Activated effector memory CD4-positive, alpha-beta T cell treated with anti-CD3 and anti-CD28 coated beads, Interleukin-2, amount 50 U/mL, for 16 hours (primary cell): ENCODE measurements at places on chromosomes 5 and 9.

DNA sequence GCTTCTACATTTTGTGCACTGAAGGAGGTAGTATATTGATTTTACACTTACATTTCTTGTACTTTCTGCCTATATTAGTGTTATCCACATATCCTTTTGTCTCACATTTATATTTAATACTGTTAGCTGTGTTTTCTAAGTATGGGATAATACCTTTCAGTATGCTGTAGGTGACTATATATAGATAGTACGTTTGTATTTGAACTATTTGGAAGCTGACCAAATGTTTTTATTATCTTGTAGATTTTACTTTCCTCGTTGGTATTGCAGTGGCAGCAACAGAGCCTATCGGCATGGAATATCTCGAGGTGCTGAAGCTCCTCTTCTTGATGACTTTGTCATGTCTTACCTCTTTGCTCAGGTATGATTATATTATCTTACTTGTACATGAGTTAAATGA lies 59.1 kb downstream of the JAK2 start:
- no peak for DNase-seq

- peak; percentile 68 for DNase-seq
These were observed 55.1 kb upstream of the TEX48 start for GRCh38 chr9:114737118-114737517.

DNA sequence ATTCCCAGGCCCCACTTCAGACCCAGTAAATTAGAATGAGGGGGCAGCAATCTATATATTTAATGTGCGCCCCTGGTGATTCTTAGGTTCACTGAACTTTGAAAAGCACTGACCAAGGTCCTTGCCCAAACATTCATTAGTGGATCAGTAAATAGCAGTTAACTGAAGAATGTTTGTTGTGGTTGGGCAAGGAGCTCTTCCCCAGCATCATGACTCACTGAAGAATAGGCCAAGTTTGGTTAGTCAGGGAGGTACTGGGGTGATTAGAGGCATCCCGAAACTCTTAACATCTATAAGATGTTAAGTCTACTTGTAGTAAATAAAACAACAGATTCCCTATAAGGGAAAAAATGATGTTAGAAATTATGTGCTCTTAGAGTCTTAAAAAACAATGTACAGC lies 833 bp upstream of the MROH2B start:
- no peak for DNase-seq

GRCh38 chr5:172641359-172642050 lies 442 bp downstream of the NEURL1B start:
- DNase-seq, result no peak
